ENCODE measurements at places on chromosomes 6 and 20. TPM values are rescaled to one million over a fixed set of nuclear protein-coding genes. Genes with fewer than 3 reads are reported as not detected.

GRCh38 chr20:17609811-17610377 lies 40.0 kb downstream of the DSTN start:
- peak; percentile 37 for DNase-seq

DNA sequence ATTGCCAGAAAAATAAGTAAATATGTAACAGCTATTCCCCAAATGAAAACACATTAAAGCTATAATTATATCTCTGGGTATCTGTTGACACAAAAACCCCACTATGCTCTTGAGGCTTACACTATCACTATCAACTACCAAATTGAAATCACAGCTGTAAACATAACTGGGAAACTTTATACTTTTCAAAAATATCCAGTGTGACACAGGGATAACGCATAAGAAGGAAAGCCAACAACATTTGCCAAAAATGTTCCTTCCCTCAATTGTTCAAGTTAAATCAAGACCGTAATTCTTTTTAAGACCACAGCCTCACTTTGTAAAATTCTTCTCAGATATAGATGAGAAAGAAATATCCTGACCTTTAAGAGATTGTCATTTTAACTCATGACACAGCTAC lies 3.1 kb downstream of the ZHX3 start:
- DNase-seq: no peak

DNA sequence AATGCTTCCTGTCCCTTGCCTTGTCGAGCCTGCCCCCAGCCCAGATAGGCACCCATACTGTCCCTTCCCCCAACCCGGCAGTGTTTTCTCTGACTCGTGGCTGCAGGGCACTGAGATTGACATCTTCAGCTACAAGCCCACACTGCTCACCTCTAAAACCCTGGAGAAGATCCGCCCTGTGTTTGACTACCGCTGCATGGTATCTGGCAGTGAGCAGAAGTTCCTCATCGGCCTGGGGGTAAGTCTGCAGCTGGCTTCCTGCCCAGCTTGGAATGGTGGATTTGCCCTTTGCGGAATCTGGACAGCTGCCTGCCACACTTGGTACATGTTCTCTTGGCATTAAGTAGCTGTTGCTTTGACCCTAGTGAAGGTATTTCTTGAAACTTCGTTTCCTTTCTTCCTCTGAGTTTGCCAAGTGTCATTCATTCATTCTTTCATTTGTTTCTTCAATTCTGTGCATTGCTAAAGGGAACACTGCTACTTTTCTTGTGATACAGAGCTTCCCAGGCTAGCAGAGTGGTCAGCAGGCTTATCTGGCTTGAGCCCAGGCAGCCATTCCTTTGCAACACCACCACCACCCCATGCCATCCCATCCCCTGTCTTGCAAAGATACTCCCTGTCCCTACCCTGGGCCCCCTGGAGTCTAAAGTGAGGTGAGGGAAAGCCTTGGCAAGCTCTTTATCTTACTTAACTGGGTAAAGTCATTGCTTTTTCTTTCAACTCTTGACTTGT lies 26.2 kb downstream of the CCDC167 start:
- peak; percentile 24 for DNase-seq

DNA sequence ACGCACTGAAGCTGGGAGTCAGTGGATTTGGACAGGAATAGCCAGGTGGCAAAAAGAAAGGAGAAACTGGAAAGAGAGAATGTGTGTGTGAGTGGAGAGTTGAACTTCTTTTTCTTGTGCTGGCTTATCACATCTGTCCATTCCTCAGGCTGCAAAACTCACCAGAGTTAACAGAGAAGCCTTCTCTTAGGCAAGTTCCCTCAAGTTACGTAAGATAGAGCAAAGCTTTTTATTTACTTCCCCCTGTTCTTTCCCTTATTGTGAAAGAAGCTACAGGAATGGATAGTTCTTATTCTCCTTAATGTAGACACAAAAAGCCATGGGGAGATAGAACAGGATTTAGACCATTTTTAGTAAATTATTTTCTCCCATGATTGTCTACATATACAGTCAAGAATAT lies 188.6 kb downstream of the BMP2 start:
- no peak for DNase-seq

GRCh38 chr6:52157301-52157941 lies 28.8 kb upstream of the IL17A start:
- no peak for DNase-seq

Gene RBM24
- 18.9 TPM for total RNA-seq

Gene TUBE1
- total RNA-seq: 42.0 TPM

Gene SOX12
- 79.3 TPM for total RNA-seq

Gene LRRC1
- 9.4 TPM for total RNA-seq

All from endodermal cell (in vitro differentiated cells).